ENCODE measurements at places on chromosomes 7 and 10.

DNA sequence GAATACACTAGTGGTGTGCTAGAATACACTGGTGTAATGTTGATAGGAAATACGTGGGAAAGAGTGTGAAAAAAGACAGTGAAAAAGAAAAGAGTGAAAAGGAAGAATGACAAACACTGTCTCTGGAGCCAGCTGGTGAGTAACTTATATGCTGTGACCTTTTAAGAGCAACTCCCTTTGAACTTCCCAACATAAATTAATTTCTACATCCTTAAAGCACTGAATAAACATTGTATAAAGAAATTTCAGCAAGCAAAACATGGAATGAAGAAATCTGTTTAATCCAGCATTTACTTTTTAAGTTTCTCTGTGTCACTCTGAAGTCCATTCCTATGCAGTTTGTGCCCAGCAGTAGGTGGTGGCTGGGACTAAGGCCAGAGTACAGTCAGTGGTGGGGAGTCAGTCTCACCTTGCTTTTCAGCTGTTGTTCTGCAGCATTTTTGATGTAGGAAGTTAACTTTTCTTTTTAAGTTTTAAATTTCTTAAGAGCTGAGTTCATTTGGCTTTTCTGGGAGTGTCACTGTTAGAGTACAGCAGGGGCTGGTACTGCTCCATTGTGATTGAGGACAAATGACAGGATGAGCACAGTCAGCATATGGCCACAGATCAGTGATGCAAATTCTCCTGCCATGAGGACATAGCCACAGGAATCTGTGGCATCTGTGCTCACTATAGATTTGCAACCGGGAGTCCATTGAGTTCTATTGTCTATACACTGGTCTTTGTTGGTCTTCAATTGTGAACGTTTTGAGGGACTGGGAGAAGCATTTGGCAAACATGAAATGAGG is 321.8 kb downstream of the ZNF248 start:
- no peak for DNase-seq

- no peak for DNase-seq
Measured at GRCh38 chr10:22601618-22602017, 112.8 kb downstream of the PIP4K2A start.

DNA sequence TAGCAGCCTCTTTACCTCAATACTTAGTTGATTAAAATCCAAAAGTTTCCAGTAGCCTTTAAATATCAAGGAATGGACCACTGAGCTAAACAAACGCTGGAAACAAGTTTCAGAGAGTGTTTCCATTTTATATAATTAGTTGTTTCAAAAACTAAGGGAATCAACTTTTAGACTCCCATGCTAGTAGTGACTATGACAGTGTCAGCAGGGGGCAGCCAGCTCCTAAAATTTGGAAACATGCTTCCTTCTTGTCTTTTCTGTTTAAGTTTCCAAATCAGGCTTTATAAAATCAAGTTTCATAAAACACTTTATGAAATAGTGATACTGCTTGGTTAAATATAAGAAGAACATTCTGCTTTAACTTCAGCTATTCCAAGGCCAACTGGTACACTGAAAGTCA is 138.2 kb upstream of the TMEM229A start:
- DNase-seq: no peak

DNA sequence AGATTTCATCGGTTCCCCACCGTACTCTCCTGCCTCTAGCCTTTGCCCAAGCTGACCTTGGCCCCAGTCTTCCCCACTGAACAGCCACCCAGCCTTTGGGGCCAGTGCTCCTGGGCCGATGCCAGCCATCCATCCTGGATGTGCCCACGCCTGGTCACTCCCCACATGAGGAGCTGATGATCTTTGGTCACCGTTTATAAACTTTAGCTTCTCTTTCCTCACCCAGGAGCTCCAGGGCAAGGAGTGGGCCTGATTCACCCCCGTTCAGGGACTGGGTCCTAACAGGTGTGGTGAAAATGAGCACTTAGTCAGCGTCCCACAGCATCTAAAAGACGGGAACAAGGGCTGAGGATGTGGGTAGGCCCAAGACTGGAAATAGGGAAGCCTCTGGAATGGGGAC is 22.9 kb downstream of the GTF2IRD1 start:
- DNase-seq: no peak

DNA sequence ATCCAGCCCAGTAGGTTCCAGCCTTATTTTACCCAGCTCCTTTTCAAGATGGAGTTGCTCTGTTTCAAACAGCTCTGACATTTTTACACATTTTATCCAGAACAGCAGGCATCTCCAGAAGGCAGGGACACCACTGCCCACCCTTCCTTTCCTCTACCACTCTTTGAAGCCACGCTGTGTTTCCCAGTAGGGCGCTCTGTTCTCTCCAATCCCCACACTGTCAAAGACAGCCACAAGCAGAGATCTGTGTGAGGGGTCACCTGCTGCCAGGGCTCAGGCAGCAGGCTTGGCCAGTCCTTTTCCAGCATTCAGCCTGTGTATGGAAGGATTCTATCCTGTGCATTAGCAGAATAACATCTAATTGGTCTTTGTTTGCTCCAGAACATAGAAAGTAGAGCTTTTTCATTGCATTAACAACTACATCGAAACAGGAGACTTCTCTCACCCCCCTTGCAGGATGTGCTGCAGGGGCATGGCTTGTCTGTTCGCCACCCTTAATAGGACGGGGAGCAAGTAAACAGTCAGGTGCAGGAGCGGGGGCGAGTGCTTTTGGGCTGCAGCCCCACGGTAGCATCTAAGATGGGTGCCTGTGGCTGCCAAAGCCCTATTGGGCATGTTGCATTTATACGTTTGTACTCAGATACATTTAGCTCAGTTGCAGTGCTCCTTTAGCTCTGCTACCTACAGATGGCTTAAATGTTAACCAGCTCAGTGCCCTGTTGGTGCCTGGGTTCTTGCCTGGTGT is 326.1 kb downstream of the GALNT17 start:
- DNase-seq: no peak

GRCh38 chr7:122584676-122585251 is 114.2 kb downstream of the RNF133 start:
- no peak for DNase-seq

DNA sequence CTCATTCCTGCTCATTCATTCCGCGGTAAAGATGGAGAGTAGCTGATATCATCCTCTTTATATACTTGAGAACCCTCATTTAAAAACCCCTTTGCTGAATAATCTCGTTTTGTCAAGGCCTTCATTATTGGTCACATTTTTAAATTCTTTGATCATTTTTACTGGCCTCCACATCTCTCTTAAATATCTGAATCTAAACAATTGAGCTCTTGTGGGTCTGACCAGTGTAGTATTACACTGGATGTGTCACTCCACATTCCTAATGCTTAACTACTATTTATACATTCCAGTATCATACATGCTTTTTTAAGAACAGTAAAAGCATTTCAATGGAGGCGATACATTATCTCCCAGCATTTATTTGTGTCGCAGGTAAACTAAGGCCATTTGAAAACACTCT is 12.6 kb upstream of the PRPS1L1 start:
- DNase-seq: no peak

DNA sequence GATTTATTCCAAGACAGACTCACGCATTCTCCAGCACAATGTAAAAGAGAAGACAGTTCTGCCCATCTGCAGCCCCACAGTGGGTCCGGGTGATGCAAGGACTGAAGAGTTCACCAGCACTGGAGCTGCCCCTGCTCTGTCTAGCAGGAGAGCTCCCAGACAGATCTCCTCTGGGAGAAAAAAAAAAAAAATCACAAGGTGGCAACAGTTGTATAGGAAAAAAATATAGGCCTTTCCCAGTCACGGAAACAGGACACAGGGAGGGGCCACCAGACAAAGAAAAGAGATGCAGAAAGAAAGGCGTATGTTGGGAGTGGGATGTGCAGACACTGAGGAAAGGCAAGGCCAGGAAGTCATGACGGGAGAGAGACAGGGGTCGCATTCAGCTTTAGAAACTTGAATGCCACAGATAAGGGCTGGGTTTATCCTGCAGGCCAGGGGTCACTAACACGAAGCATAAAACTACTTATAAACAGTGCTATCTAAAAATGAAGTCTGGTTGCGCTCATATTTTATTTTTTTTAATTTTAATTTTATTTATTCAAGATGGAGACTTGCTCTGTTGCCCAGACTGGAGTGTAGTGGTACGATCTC is 54.1 kb downstream of the FAM171A1 start:
- no peak for DNase-seq

- DNase-seq: no peak
Measured at GRCh38 chr10:116720668-116721546, 21.5 kb downstream of the HSPA12A start.

DNA sequence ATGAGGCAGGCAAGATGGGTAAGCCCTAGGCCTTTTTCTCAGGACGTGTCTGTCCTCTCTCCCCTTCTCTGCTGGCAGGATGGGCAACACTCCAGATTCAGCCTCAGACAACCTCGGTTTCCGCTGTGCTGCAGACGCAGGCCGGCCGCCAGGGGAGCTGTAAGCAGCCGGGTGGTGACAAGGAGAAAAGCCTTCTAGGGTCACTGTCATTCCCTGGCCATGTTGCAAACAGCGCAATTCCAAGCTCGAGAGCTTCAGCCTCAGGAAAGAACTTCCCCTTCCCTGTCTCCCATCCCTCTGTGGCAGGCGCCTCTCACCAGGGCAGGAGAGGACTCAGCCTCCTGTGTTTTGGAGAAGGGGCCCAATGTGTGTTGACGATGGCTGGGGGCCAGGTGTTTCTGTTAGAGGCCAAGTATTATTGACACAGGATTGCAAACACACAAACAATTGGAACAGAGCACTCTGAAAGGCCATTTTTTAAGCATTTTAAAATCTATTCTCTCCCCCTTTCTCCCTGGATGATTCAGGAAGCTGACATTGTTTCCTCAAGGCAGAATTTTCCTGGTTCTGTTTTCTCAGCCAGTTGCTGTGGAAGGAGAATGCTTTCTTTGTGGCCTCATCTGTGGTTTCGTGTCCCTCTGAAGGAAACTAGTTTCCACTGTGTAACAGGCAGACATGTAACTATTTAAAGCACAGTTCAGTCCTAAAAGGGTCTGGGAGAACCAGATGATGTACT is 13.1 kb downstream of the PHKG1 start:
- no peak for DNase-seq

DNA sequence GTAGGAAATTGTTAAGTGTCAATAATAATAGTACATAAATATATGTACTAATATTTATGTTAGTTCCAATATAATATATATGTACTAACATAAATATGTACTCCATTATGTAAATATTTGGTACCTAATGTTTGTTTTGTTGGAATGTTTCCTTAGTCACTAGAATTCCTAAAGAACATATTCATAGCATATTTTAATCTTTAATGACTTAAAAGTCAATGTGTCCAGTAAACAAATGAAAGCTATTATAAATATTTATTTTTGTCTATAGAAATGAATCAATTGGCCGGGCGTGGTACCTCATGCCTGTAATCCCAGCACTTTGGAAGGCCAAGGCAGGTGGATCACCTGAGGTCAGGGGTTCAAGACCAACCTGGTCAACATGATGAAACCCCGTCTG is 153.6 kb downstream of the GPR158 start:
- no peak for DNase-seq

DNA sequence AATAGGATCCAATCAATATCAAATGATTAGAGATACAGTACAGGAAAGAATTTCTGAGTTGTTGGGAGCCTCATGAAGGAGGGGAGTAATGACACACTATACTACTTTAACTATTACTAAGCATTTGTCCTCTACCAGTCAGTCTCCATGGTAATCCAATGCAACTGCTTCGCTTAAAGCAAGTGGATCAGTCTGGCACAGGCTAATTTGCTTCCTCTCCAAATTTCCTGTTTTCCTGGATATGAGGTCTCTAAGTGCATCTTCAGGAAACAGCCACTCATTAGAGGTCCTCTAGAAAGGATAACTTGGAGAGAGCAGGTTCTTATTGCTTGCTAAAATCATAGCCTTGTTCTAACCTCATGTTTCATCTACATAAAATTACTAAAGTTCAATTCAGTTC is 8.4 kb upstream of the SEPTIN7 start:
- DNase-seq: no peak

DNA sequence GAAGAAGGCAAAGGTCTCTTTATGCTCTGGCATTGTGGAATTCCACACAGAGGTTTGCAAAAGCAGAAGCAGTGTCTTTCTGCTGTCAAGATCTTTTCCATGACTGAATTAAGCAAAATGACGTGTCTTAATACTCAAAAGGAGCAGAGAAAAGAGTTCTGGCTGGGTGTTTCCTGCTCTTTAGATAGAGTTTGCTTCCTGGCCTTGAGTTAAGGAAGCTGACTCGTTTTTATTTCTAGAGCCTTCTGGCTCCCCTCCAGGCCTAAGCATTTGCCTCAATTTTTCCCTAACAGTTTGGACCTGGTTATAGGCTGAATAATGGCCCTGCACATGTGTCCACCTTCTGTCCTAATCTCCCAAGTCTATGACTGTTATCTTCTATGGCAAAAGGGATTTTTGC is 21.6 kb downstream of the TAS2R41 start:
- DNase-seq: no peak

DNA sequence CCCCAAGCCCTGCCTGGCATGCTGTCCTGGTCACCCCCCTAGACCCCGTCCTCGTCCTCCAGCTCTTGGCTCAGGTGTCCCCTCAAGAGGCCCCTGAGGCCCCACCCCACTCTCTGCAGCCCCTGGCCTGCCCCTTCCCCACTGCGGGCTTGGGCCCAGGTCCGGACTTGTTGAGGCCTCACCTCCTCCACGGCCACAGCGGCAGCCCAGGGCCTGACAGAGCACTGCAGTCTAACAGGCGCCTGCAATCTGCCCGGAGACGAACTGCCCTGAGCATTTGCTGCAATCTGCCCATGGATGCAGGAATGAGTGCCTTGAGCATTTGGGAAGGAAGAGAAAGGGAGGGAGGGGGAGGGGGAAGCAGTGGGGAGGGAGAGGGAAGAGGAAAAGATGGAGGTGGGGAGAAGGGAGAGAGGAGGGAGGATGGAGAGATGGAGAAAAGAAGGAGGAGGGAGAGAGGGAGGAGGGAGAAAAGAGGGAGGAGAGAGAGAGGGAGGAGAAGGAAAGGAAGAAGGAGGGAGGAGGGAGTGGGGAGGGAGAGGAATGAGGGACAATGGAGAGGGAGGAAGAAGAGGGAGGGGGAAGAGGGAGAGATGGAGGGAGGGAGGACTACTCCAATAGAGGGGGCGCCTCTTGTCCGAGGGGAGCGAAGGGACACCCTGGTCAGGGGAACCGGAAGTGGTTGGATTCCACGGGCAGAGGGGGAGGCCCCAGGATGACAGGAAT is 73.9 kb downstream of the PDGFA start:
- no peak for DNase-seq

GRCh38 chr7:114930107-114930661 is 8.3 kb downstream of the MDFIC start:
- DNase-seq: no peak

GRCh38 chr7:71615017-71615416 is 483.1 kb downstream of the GALNT17 start:
- no peak for DNase-seq

DNA sequence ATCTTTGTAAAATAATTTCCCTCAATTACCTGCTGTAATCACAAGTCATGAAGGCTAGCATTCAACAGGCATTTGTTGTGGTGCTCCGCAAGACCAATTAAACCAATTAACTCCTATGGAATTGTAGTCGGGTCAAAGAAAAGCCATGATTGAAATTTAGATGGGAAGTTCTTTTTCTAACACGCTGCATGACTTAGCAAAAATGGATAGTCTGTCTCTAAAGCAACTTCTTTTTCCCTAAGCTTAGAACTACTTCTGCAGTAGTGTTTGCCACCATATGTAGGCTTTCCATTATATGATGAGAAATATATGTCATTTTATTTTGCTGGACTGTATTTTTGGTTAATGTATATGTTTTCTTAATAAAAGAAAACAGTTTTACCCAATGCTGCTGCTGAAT is 119.1 kb downstream of the TSPAN12 start:
- DNase-seq: no peak

GRCh38 chr10:17084258-17084657 is 45.4 kb downstream of the CUBN start:
- DNase-seq: no peak

Measured in activated CD4-positive, CD25-positive, alpha-beta regulatory T cell treated with anti-CD3 and anti-CD28 coated beads, Interleukin-2, amount 50 U/mL, for 72 hours (primary cell).